ENCODE measurements at places on chromosomes 7 and 10.
A peak's percentile ranks its signal among the peaks of the same experiment; 100 is the strongest.

- DNase-seq: no peak
Observed at GRCh38 chr7:55917771-55918170, 30.5 kb downstream of the ZNF713 start.

DNA sequence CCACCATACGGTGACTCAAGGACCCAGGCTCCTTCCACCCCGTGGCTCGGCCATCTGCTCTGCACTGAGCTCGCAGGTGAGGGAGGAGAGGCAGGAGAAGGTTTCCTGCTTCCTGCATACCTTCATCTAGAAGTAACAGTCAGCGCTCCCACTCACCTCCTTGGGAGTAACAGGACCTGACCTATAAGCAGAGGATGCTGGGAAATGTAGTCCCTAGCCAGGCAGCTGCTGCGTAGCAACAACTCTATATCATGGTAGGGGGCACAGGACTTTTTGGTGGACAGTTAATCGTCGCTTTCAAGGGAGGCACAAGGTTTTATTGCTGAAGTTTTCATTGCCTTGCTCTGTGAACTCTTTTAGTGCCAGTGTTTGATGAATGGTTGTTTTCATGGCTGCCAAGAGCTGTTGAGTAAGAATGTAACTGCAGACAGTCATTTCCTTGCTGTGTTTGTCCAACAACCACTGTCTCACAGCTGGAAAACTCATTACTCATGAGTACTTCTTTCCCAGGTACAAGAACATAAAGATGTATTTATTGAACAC lies 10.2 kb upstream of the ZFYVE27 start:
- no peak for DNase-seq

GRCh38 chr7:2205036-2205780 lies 27.5 kb downstream of the MAD1L1 start:
- DNase-seq: no peak

DNA sequence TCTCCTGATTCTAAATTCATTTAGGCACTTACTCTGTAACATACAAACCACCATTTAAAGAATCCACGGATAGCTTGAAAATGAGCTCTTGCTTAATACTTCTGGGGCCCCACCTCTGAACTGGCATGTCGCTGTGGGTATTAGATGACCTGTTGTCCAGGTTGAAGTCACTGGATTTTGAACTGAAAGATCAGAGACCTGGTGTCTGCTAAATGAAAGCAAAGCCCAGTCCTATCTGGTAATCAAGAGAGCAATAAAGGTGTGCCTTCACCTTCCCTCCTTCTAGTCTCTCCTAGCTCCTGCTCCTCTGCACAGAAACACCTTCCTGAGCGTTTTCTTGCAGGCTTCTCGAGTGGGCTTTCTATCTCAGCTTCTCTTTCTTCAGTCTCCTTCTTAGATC lies 4.4 kb downstream of the ENO4 start:
- no peak for DNase-seq

GRCh38 chr10:6567884-6568283 lies 12.2 kb downstream of the PRKCQ start:
- no peak for DNase-seq

GRCh38 chr7:111012799-111013675 lies 77.9 kb upstream of the LRRN3 start:
- peak; percentile 43 for DNase-seq

DNA sequence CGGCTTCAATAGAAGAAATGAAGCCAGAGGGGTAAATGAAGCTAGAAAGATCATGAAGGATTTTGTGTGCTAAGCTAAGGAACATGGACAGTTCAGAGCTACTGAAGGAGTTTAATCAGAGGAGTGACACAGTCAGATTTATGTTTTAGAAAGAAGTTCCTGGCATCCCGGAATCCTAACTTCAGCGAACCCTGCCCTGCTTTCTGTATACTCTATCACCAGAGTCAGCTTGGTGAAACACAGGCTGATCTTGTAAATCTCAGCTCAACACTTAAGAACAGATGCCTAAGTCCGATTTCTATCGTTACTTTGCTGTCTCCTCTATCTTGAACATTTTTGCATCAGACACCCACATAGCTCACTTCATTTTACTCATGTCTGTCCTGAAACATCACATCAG lies 9.1 kb downstream of the AHR start:
- no peak for DNase-seq

GRCh38 chr7:151993977-151994676 lies 31.3 kb upstream of the GALNT11 start:
- no peak for DNase-seq

- no peak for DNase-seq
Observed at GRCh38 chr7:149692557-149692982, 80.8 kb downstream of the ZNF467 start.

- DNase-seq: no peak
Observed at GRCh38 chr10:28872587-28873165, 195.4 kb downstream of the BAMBI start.

Measured in CD4-positive, alpha-beta T cell treated with Interleukin-4 for 4 hours (primary cell).